ENCODE measurements at places on chromosomes 4 and X.

DNA sequence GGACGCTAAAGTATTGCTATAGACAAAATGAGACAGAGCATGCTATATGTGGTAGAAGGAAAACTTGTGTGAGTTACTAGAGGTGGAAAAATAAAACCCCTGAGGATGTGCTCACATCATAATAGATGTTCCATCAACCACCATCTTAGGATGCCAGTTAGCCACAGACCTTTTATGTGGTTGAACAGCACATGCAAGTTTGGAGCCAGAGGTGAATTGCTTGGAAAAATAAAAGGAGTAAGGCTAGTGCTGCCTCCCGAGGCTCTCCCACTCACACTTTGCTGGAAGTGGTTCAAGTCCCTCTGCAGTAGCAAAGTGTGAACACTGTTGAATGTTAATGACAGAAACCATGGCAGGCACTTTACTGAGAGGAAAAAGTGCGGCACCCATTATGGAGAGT, 39.4 kb upstream of the PPARGC1A start:
- DNase-seq: no peak

DNA sequence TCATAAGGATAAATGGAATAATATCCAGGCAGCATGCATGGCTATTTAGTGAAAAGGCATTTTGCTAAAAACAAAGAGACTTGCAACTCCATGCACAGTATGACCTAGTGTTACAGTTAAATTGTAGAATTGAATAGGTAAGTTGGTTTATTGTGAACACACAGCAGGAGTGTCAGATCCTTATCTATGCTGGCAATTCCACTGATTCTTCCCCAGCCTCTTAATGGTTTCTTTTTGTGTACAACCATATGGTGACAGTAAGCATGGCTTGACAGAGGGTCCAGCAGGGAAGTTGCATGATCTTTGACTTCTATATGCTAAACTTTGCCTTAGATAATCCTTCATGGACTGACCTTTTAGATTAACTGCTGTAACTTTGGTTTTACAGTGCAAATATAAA, 936.6 kb upstream of the EPHA5 start:
- DNase-seq: peak; percentile 49

GRCh38 chr4:112938461-112939058, 110.9 kb upstream of the ANK2 start:
- peak; percentile 64 for DNase-seq

GRCh38 chrX:111521169-111521568, 9.7 kb downstream of the SERTM2 start:
- no peak for DNase-seq

DNA sequence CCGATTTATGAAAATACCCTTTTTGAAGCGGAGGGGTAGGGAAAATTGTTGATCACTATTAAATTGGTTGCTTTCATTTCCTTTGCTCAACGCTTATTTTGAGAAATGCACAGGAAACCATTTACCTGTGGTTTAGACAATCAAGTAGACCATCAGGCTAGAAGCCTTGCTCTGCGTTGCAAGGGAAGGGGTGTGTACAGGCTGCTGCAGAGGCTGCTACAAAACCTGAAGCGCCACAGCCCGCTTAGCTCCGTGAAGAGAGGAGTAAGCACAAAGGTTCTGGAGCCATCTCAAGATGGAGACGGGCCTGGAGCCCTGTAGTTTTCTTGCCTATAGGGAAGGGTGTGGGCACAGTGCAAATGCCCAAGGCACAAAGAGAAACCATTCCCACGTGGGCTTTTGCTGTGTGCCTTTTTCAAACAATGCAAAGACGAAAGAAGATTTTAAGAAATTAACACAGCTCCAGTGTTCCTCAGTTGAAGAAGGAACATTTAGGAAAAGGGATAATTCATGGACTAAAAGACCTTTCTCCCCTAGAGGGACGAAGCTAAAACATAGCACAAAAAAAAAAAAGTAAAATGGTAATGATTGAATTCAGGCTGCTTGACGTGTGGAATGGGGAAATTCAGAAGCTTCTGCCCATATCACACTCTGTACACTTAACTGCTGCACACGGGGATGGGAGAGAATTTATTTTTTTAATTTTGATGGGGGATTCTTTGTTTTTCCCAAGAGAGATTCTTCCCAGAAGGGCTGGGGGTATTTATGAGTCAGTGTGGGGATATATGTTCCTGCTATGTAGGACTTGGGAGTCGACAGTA, 3.5 kb downstream of the TMSB4X start:
- peak; percentile 75 for DNase-seq

DNA sequence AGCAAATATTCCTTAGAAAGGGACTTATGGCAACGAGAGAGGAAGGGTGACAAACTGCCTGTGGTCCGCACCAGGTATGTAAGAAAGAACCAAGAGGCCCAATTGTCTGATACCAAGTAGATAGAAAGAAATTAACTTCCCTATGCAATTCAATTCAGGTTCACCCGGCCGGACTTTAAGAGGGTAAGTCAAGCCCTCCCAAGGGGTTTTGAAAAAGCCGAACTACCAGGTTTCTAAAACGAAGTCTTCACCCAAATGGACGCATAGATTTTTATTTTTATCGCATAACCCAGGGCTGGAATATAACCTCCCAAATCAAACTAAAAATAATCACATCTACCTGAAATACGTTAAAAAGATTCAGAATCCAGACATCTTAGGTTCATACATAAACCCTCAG, 1.6 kb upstream of the MAB21L2 start:
- DNase-seq: peak; percentile 53
